ENCODE measurements at places on chromosomes 16 and 17.
A peak's percentile ranks its signal among the peaks of the same experiment; 100 is the strongest.

- DNase-seq, result no peak
Observed at GRCh38 chr17:48276776-48277175, 153.2 kb downstream of the SKAP1 start.

- DNase-seq, result no peak
Observed at GRCh38 chr16:83013071-83013470, 386.3 kb downstream of the CDH13 start.

GRCh38 chr16:9102943-9103342, 11.5 kb downstream of the HAPSTR1 start:
- no peak for DNase-seq

GRCh38 chr16:23062524-23062923, 86.7 kb downstream of the USP31 start:
- no peak for DNase-seq

- DNase-seq, result no peak
Observed at GRCh38 chr16:84448444-84448843, 56.0 kb downstream of the MEAK7 start.

GRCh38 chr17:50027172-50027880, 28.6 kb upstream of the ITGA3 start:
- DNase-seq, result peak; percentile 96

Measured in iris pigment epithelial cell (primary cell).